ENCODE measurements at places on chromosomes 2 and 18. TPM values are rescaled to one million over a fixed set of nuclear protein-coding genes. Genes with fewer than 3 reads are reported as not detected.

NCKAP5 gene
- 33.3 TPM for total RNA-seq

SNTG2 gene
- 5.2 TPM for total RNA-seq

TCF23 gene
- total RNA-seq: 0.20 TPM

COL4A3 gene
- 0.20 TPM for total RNA-seq

PFN4 gene
- total RNA-seq: 0.49 TPM

FABP1 gene
- not detected for total RNA-seq

DUSP19 gene
- 4.4 TPM for total RNA-seq

ANKRD30BL gene
- 1.4 TPM for total RNA-seq

ZNF512 gene
- 24.7 TPM for total RNA-seq

REG1B gene
- not detected for total RNA-seq

UBE2E3 gene
- 64.8 TPM for total RNA-seq

SERPINB4 gene
- total RNA-seq: 29.1 TPM

DLX2 gene
- total RNA-seq: 0.99 TPM

CENPA gene
- 4.1 TPM for total RNA-seq

SGPP2 gene
- total RNA-seq: 11.2 TPM

AQP12B gene
- not detected for total RNA-seq

ILKAP gene
- 38.4 TPM for total RNA-seq

ERBB4 gene
- total RNA-seq: 2.1 TPM

CTLA4 gene
- 0.20 TPM for total RNA-seq

ARID5A gene
- 16.2 TPM for total RNA-seq

FIGN gene
- total RNA-seq: 2.7 TPM

CHRNA1 gene
- total RNA-seq: 4.2 TPM

SMPD4 gene
- total RNA-seq: 18.1 TPM

TDRD15 gene
- 0.10 TPM for total RNA-seq

SLC23A3 gene
- total RNA-seq: 1.5 TPM

GFPT1 gene
- total RNA-seq: 39.8 TPM

All from skin of body (tissue), 3 donors.